Neural crest cell (in vitro differentiated cells): ENCODE measurements at places on chromosomes 13 and 19. TPM values are rescaled to one million over a fixed set of nuclear protein-coding genes. Genes with fewer than 3 reads are reported as not detected.

- H3K4me3 ChIP-seq, result no peak overlapping the region
- H3K36me3 ChIP-seq, result no peaks in the 10 kb centered on the region
Observed at GRCh38 chr19:33618884-33619283, 2.9 kb upstream of the CHST8 start.

- peak overlapping the region; percentile 63 for H3K4me3 ChIP-seq
- H3K4me1 ChIP-seq, result peaks cover 51% of the 10 kb centered on the region
- no peaks in the 10 kb centered on the region for H3K27me3 ChIP-seq
Observed at GRCh38 chr19:48866692-48867091, 1.7 kb downstream of the PLEKHA4 start.

- no peaks in the 10 kb centered on the region for H3K36me3 ChIP-seq
- no peak overlapping the region for H3K4me3 ChIP-seq
- H3K4me1 ChIP-seq, result no peaks in the 10 kb centered on the region
- no peak for DNase-seq
Observed at GRCh38 chr13:47237571-47237970, 340.7 kb upstream of the HTR2A start.

DNA sequence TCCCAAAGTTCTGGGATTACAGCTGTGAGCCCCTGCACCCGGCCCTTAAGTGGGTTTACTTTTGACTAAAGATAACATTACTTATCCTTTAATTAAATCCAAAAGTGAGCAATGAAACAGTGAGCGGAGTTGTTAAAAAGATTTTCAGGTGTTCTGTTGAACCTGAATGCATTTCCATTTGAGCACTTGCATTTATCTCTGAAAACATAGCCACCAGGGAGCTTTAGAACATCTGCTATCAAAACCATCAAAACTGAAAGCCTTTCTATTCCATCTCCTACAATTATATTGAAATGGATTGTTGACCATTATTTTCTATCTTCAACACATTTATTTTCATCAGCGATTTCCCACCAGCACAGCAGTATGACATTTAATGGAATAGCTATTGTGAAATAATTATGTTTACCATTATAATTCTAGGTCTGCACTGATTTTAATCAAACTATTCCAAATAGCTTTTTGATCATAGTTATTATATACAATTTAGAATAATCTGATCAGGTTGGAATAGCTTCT is 269.0 kb downstream of the FGF14 start:
- H3K36me3 ChIP-seq, result no peaks in the 10 kb centered on the region
- DNase-seq, result no peak
- no peak overlapping the region for H3K4me3 ChIP-seq
- H3K27ac ChIP-seq, result no peak overlapping the region
- no peaks in the 10 kb centered on the region for H3K4me1 ChIP-seq

Gene DPF1
- 31.7 and 35.5 TPM in 2 replicates for total RNA-seq

Gene TUBB4A
- 27.7 and 39.9 TPM in 2 replicates for total RNA-seq

Gene HCN2
- total RNA-seq, result 0.71 and 0.84 TPM in 2 replicates
